ENCODE measurements at places on chromosomes 13 and 19. TPM values are rescaled to one million over a fixed set of nuclear protein-coding genes. Genes with fewer than 3 reads are reported as not detected.

GRCh38 chr13:74820809-74821208 lies 661.2 kb downstream of the TBC1D4 start:
- DNase-seq: no peak

DNA sequence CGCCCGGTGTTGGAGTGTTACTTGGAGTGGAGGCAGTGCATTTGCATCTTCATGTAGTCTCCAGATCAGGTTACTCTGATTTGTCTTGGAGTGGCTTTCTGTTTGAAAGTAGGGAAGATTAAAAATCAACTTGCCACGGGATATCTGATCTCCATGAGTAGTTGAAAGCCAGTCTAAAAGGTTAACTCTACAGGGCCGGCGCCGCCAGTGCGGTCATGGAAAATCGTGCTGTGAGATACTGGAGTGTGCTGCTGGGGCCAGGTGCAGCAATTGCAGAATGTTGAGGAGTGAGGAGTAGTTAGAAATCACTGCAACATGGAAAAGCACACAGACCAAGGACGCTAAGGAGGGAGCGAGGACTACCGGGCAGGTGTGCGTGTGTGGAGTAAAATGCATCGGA lies 175.0 kb downstream of the STK24 start:
- no peak for DNase-seq

DNA sequence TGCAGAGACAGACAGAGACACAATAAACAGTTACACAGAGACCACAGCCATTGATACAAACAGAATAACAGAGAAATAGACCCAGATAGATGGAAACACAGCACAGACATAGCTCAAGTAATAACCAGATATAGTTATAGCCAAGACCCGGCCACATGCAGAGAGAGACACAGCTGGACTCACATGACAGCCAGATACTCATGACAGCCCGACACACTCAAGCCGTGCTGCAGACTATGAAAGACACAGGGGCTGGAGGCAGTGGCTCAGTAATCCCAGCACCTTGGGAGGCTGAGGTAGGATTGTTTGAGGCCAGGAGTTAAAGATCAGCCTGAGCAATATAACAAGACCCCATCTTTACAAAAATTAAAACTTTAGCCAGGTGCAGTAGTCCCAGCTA lies 1.6 kb upstream of the DENND1C start:
- DNase-seq: no peak

- no peak for DNase-seq
These were observed 44.9 kb downstream of the LYL1 start for GRCh38 chr19:13057744-13058143.

- no peak for DNase-seq
These were observed 220.9 kb upstream of the SOX21 start for GRCh38 chr13:94933230-94933751.

DNA sequence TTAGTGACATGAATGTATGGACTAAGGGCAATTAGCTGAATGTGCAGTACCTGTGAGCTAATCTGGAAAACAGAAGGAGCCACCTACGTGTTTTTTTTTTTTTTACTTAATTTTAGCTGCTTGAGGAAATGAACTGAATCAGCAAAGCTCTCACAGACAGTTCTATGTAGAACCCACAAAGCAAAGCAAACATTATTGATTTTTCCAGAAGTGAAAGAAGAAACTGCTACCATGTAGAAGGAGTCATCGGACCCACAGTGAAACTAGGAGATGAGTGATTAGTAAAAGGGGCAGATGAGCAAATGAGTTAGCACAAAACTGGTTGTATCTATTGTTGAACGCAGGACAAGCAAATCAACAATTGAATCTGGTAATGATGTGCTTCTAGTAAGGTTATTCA lies 94.1 kb upstream of the SLC7A1 start:
- DNase-seq: no peak

GRCh38 chr13:74920920-74921319 lies 561.0 kb downstream of the TBC1D4 start:
- no peak for DNase-seq

- no peak for DNase-seq
These were observed 30.4 kb upstream of the TPM4 start for GRCh38 chr19:16045893-16046292.

- DNase-seq: no peak
These were observed 57.1 kb upstream of the C13orf46 start for GRCh38 chr13:114030666-114031610.

PLEKHA4 gene
- 14.1 TPM for polyA plus RNA-seq

GRCh38 chr19:36409841-36410240 lies 8.6 kb downstream of the ZFP82 start:
- DNase-seq: no peak

All from H1 (cell line).